ENCODE measurements at places on chromosomes 3 and 15. TPM values are rescaled to one million over a fixed set of nuclear protein-coding genes. Genes with fewer than 3 reads are reported as not detected.

DNA sequence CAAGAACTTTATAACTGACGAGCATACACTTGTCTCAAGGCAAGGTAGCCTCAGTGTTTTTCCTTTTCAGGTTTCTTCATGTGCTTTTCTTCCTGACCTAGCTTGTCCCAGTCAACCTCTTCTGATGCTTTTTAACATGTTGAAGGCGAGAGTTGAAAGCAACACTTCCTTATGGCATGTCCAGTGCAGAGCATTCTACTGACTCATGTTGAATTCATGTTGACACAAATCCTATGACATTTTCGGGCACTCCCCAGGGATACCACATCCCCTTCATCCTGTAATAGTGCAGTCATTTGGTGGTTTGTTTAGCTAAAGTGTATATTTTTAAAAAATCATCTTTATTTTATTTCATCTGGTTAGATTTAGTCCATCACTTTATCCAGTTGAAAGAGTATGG, 75.9 kb upstream of the CBLB start:
- peak; percentile 74 for DNase-seq

RTP4 gene
- total RNA-seq = 4.4 TPM

GNAT1 gene
- total RNA-seq = not detected

DNA sequence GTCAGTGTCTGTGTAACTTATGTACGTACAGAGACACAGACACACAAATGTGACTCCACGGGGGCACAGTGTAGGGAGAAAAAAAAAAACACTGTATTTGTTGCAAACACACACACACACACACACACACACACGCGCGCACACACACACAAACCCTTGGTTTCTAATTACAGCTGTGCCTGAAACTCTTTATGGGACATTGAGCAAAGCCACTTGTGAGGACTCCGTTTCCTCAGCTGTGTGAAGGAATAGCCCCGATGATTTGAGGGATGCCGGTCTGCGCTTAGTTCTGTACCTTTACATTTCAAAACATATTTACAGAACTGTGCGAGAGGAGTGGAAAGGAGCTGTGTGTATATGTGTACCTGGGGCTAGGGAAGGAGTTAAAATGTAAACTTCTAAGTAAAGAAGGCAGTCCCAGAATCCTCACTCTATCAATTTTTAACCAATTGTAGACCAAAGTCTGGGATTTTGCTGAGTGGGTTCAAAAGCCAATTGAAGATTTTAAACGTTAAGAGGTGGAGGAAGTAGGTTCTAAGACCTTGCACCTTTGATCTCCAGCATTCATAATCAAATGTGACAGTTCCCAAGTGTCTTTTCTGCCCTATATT, 5.3 kb upstream of the BCL6 start:
- peak; percentile 45 for DNase-seq

LTK gene
- total RNA-seq = 3.1 TPM

UPK1B gene
- total RNA-seq = not detected

DNA sequence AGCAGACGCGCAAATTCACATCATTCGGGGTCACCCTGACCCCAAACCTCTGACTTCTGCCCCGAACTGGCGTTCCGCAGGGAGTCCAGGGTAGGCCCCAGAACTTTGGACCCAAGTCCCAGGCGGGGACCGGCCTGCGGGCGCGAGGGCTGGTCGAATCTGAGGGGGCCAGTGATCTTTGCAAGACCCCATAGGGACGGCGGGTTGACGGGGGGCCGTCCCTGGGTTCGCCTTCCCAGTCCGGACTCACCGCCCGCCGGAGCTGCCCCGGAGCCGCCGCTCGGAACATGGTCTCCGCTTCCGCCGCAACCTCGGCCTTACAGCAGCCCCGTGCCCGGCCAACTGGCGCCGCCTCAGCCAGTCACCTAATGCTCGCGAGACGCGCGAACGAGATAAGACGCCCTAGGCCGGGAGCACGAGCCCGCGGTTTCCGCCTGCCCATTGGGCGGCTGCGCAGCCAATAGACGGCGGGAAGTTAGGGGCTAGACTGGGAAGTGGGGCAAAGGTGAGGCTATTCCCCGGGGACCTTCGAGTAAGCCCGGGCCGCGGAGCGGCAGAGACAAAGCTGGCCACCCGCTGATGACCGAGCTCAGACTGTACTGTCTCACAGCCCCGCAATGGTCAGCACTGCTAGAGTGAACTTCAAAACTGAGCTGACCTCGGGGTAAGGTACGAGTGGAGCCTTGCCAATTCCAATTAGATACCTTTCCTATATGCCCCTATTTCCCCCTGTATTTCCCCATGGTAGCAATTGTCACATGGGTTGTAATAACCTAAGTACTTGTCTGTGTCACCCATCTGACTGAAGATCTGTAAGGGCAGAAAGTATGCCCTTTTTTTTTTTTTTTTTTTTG, at the start of gene ETFA:
TSS of gene ETFA (minus strand) at position 370 of the 854 bp plus-strand sequence. CDS start at position 289, 81 bp downstream.
- peak; percentile 97 for DNase-seq

All from RPMI7951 (cell line).